ENCODE measurements at places on chromosomes 11 and 22.

DNA sequence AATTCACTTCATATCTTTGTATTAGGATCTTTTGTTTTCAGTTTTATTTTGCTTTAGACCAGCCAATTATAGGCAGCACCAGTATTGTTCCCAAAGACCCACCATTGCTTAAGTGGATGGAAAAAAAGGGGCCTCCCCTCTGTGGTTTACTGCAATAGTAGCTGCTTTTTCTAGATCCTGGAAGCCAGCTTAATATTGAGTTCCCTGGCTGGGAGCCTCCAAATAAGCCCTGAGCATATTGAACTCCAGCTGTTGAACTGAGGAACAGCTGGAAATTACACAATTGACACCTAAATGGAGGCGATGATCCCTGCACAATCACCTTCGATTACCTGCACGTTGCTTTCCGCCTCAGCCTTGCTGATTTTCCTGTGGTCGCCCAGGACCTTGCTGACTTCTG lies 576.0 kb downstream of the SOX6 start:
- DNase-seq = no peak

DNA sequence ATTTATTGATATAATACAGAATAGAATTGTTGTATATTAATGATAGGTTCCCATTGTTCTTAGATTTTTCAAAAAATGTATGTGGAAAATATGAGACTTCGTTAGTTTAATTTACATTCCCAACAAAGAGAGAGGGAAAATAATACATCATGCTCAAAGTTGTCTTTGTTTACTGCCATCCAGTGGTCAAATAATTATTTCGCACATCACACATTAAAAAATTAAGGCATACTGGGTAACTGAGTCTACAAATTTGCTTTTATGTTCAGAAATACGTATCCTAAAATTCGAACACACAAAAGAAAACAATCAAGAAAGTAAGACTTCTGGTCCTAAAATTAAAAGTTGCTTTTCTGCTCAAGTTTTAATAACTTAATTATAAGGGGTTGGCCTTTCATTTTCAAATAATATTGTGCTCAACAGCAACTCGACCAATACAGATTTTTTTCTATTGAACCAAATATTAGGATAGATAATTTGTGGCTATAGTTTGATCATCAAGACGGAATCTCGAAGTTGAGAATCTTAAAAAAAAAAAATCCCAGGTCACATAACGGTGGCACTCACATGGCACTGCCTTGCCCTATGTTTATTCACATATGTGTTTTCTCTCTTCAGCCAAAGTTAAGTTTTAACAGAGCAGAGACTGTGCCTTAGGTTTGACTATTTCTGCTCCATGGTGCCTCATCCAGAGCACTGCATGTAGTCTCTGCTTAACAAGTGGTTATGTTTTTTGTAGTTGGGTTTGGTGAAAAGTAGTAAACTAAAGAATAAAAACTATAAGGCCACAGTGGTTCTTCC lies 12.3 kb downstream of the PDGFD start:
- DNase-seq = no peak

- no peak for DNase-seq
Measured at GRCh38 chr11:73659961-73660360, 13.6 kb downstream of the PLEKHB1 start.

DNA sequence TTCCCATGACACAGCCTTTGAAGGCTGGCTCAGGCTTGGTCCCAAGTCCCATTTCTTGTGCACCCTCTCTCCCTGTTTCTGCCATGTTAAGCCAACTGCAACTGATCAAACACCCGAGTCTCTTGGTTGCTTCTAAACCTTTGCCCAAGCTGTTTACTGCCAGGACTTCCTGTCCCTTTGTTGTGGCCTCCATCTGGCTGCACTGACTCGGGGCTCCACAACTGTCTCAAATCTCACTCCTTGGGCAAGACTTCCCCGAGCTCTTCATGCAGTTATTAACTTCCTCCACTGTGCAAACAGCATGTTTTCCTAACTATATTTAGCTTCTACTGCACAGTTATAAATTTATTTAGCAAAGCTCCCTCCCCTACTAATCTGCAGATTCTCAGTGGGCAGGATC lies 4.3 kb downstream of the VPREB1 start:
- no peak for DNase-seq

DNA sequence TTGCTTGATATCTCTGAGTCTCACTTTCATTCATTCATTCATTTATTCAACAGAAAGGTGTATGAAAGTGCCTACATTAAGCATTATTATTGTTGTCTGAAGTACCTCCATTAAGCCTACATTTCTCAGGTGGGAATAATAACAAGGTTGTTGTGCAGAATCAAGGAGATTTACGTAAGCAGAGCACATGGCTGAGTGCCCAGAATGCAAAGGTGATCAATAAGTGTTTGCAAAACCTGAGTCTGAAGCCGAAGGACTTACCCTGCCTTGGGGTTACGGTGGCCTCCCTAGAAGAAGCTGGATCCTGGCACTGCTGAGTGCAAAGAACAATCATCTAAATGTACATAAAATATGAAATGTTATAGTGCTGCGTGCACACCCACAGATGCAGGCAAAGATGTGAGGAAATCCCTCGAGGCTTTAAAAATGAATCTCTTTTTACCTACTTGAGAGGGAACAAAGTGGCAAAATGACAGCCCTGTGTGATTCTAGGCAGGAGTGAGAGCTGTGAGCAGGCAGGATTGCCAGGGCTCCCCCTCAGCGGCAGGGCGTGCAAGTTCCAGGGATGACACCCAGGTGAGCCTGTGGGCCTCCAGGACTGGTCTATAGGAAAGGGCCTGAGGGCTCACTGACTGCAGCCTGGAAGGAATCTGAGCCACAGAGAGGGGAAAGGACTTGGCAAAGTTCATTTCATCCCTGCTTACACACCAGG lies 133.1 kb upstream of the TBCEL start:
- DNase-seq = no peak

- DNase-seq = no peak
Measured at GRCh38 chr22:50012211-50013181, at the start of gene IL17REL. Gene IL17REL (minus strand): TSS chr22:50012765. CDS start chr22:50012646, 119 bp downstream.

Measured in NCI-H1417 treated with DMSO at 0.1 percent for 48 hours (cell line).